ENCODE measurements at places on chromosomes 11 and 22. TPM values are rescaled to one million over a fixed set of nuclear protein-coding genes. Genes with fewer than 3 reads are reported as not detected.
A peak's percentile ranks its signal among the peaks of the same experiment; 100 is the strongest.

DNA sequence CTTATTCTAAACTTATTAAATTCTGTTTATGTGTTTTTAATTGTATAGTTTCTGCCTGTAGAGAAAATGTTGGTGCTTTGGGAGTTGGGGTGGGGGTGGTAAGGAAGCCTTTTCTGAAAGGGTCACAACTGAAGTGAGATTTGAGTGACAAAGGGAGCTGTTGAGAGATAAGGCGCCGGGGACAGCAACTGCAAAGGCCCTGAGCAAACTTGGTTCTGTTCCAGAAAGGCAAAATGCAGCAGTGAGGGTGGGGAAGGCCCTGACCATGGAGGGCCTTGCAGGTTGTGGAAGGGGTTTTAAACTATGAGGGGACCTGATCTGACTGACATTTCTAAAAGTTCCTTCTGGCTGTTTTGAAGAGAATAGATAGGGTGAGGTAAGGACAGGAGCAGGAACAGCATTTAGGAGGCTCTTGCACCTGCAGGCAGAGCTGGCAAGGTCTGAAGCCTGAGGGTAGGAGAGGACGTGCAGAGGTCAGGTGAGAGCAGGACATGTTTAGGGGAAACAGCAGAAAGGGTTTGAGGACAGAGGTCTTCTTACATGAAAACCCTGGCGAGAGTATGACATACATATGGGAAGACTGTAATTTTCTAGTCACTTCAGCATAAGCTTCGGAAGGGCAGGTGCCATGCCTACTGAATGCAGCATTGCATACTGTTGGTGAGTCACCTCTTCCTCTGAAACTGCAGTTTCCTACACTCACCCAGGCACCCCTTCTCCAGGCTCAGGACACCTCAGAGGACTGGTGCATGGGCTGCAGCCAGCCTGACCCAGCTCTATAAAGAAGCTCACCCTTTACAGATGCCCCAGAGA lies 190.7 kb downstream of the SNX19 start:
- no peak for DNase-seq

- peak; percentile 78 for DNase-seq
These were observed 83.3 kb downstream of the ZC3H12C start for GRCh38 chr11:110176366-110177085.

- DNase-seq = no peak
These were observed 111.3 kb upstream of the PAX6 start for GRCh38 chr11:31922450-31922849.

DNA sequence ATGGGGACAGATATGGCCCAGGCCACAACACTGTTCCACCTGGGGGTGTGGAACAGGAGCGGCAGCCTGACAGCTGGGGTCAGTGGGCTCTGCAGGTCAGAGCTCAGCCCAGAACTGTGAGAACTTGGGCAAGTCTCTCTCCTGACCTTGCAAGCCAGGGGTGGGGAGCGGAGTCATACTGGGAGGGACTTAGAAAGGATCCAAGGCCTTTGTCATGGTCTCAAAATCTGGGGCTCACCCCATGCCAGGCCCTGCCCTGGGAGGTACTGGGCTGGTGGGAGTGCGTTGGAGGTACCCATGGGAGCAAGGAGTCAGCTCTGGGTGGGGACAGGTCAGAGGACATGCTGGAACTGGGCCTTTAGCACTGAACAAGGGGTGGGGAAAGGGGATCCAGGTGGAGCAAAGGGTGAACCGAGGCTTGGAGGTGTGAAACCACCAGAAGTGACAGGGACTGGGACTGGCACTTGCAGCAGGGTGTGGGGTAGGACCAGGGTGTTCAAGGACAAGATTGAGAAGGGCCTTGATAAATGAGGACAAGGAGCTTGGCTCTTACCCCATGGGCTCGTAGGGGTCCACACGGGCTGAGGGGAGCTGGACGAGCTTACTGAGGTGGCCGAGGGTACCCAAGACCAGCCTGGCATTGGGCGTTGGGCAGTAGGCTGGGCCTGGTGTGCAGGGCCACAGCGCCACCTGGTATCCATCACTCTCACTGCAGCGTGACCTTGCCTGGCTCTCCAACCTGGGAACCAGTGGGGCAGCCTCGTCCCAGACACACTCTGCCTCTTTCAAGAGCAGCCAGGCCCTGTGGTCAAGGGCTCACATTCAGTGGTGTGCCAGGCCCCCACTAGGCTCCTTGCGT lies 7.4 kb upstream of the PMM1 start:
- peak; percentile 49 for DNase-seq

GRCh38 chr22:47344414-47344813 lies 582.0 kb downstream of the TBC1D22A start:
- no peak for DNase-seq

- DNase-seq = no peak
These were observed 89.5 kb downstream of the CDKN1C start for GRCh38 chr11:2796091-2796490.

GRCh38 chr22:37599153-37599552 lies 9.5 kb upstream of the GGA1 start:
- DNase-seq = peak; percentile 47

DNA sequence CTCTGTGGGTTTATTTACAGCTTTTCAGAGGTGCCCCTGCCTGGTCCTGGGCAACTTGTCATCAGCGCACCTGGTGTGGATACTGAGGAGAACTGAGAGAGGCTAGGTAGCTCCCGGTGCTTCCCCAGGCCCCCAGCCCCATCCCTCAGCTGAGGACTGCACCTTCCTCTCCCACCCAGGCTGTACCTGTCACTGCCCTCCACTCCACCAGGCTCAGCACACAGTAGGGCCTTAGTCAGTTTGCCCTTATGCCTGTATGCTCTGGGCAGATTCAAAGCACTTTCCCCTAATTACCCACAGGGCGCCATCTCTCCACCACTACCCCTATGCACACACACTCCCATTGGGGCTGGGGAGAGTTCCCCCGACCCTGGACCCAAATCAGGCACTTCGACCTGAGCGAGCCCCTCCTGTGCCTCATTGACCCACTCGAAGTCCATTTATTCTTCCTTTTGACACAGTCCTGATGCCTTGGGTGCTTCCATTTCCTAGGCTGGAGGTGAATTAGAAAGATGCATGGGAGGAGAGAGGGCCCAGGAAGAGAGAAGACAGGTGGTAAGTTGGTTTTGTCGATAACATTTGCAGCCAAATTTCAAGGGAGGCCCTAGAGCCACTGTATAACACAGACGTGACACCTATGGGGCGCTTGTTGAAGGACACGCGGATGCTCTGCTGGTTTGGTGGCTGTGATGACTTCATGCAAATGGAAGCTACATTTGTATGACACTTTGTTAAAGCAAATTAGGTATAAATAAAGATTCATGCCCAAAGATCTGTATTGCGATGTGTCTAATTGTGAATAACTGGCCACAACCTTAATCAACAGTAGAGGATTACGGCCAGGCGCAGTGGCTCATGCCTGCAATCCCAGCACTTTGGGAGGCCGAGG lies 13.8 kb upstream of the PICK1 start:
- DNase-seq = no peak

GRCh38 chr22:36373258-36373579 lies 14.5 kb downstream of the MYH9 start:
- DNase-seq = no peak

DNA sequence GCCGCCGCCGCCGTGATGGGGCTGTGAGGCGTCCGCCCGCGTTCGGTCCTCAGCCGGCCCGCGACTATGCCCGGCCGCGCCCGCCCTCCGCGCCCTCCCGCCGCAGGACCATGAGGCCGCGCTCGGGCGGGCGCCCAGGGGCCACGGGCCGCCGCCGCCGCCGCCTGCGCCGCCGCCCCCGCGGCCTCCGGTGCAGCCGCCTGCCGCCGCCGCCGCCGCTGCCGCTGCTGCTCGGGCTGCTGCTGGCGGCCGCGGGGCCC lies 215 bp downstream of the ZNRF3 start:
- no peak for DNase-seq

DNA sequence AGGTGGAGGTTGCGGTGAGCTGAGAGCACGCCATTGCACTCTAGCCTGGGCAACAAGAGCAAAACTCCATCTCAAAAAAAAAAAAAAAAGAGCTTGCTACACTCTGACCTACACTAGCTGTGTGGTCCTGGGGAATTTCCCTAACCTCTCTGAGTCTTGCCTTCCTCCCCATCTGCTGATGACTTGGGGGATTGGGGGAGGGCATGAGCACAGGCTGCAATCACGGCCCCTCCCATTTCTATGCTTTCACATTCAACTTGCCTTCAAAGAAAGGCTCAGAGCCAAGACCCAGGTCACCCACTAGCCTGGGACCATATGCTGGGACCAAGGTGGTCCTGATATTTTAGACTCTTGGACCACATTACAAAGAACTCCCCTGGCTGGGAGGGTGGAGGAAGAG lies 39.8 kb upstream of the TEF start:
- DNase-seq = no peak

- DNase-seq = peak; percentile 84
These were observed 4.4 kb downstream of the BCL9L start for GRCh38 chr11:118921121-118921928.

DNA sequence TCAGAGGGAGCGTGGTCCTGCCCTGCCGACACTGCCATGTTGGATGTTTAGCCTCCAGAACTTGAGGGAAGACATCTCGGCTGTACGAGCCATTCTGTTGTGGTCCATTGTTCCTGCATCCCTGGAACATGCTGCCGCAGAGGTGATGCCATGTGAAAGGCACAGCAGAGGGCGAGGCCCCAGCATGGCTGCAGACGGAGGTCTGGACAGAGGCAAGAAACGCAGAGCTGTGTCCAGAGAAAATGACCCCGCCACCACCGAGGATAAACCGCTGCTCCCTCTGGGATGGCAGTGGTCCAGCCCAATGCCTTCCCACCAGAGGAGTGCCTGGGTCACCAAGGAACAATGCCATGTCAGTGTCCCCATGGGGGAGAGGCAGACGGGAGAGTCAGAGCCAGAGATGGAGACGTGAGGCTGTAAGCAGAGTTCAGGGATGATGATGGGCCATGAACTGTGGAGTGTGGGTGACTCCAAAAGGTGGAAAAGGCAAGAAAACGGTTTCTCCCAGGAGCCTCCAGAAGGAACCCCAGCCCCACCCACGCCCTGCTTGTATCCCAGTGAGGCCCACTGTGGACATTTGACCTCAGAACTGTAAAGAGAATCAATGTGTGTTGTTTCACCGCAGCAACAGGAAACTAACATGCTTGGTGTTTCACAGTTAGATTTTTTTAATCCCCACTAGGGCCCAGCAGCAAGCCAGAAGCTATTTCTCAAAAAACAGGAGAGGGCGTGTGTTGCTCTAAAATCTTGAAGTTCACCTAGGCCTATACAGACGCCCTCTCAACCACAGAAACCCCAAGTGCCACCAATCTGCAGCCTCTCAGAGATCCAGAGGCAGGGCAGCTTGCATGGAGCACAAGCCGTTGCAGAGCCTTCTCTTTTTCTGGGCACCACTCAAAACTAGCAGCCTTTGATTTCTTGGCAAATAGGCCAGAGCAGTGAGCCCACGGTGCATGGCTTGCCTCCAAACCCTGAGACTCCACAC lies 1422.9 kb downstream of the TBC1D22A start:
- DNase-seq = no peak

DNA sequence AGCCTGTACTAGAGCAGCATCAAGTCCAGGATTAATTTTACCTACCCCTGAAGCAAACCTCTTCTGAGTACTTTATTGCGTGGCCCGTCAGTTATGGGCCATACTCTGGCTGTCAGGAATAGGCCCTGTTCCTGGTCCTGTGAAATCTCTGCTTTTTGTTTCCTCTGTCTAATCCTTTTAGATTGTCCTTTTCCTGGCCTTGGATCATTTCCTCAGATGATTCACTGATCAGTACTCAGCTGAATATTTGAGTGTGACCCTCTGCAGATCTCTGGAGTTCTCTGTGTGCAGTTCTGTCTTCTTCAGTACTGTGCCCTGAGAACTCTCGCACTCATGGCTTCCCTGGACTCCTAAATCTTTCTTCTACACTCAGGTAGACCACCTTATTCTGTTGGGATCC lies 123.5 kb downstream of the UVRAG start:
- DNase-seq = peak; percentile 69

DNA sequence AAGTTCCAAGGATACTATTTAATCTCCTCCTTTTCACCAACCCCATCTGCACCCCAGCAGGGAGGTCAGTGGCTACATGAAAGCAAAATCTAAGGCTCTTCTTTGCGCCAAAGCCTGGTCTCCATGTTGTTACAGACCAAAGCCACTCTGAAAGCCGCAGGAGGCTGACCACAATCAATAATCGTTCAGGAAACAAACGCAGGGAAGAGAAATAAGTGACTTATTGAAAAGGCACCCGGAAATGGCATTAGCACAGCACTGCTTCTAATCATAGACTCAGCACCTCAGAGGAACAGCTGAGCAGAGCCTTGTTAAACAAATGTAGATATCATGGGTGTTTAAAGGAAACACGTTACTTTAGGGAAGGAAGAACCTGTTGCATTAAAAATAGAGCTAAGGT lies 183.9 kb downstream of the KIRREL3 start:
- DNase-seq = peak; percentile 12

- DNase-seq = no peak
These were observed 12.1 kb upstream of the FCHSD2 start for GRCh38 chr11:73154178-73154577.

GRCh38 chr11:33412241-33412640 lies 155.1 kb downstream of the HIPK3 start:
- no peak for DNase-seq

DNA sequence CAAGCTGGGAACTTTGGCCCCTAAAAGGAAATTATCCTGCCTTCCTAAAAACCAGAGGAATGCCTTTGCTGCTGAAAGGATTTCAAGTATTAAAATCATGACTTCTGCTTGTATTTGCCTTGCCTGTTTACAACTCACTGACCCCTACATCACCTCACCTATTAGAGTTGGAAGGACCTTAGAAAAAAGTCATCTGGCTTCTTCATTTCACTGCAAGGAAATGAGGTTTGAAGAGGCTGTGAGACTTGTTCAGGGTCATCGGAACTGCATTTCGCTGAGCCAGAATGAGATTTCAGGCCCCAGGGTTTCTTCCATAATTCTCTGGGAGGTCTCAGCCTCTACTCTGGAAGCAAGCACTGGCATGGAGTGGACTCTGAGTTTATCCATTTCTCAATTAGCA lies 304.1 kb downstream of the BUD13 start:
- DNase-seq = no peak

DNA sequence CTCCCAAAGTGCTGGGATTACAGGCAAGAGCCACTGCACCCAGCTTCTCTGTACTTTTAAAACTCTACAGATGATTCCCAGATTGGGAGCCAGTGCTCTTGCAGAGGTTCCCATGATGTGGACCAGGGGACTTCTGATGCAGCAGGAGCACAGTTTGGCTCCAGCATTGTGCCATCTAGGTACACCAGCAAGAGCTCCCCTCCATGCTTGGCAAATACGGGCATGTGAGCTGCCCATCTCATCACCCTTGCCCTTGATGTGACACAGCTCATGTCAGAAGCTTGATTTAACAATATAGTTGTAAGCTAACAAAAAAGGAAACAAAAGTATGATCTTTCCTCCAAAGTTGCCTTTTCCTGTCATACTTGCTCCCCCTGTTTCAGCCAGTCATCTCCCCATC lies 28.7 kb downstream of the SNU13 start:
- DNase-seq = no peak

HSPB2 gene
- total RNA-seq = not detected

RFPL2 gene
- total RNA-seq = not detected

HIC2 gene
- 13.1 TPM for total RNA-seq

CNTF gene
- 5.1 TPM for total RNA-seq

SCARF2 gene
- 1.7 TPM for total RNA-seq

HTR3A gene
- total RNA-seq = not detected
